ENCODE measurements at places on chromosomes 5 and 9. TPM values are rescaled to one million over a fixed set of nuclear protein-coding genes. Genes with fewer than 3 reads are reported as not detected.
A peak's percentile ranks its signal among the peaks of the same experiment; 100 is the strongest.

Gene TOR1B
- polyA plus RNA-seq: 20.7 TPM

DNA sequence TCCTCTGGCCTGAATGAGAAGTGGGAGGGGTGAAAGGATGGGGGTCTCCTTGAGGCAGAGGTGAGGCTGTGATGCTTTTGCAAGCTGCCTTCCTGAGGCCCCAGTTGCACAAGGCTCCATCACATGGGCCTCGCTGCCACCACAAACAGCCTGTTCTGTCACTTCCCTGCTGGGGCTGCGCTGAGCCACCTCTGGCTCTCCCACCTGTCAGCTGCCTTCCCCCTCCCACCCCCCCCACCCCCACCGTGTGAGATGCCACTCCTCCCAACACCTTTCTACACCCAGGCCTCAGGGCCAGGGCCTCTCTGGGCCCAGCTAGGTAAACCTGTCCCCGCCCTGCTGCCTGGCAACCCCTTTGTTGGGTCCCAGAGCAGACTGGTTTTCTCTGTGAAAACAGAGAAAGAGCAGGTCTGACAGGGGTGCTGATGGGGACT lies 4.5 kb upstream of the PDLIM4 start:
- H3K4me3 ChIP-seq: no peak overlapping the region
- H3K36me3 ChIP-seq: no peaks in the 10 kb centered on the region
- no peak for DNase-seq
- H3K27me3 ChIP-seq: no peaks in the 10 kb centered on the region
- H3K4me1 ChIP-seq: peaks cover 8% of the 10 kb centered on the region

DNA sequence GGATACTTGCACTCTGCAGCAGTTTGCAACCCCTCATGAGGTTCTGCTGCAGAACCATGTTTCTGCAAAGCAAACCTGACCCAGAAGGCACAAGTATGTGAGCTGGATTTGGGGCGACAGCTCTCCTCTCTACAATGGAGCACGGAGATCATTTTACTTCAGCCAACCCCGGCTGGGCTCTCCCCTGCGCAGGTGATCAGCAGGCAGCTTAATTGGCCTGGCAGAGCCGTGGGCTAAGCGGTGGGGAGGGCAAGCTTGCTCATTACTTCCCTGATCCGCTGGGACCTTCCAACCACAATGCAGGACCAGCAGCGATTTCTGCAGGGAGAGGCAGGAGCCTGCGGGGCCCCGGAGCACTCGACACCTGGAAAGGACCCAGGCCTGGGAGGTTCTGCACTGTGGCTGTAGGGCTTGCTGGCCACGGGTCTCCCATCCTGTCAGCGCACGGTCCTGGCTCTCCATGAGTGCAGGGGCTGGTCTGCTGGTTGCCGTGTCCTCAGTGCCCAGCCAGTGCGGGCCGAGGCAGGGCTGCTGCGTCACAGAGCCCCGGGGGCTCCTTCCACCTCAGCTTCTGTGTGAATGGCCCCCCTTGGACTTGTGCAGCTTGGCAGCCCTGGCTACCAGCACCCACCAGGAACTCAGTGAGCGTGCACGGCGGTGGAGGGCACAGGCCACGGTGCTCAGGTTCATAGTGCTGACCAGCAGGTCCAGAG lies 51.8 kb upstream of the RAPGEF1 start:
- H3K27ac ChIP-seq: no peak overlapping the region
- no peak overlapping the region for H3K4me3 ChIP-seq
- H3K4me1 ChIP-seq: no peaks in the 10 kb centered on the region

GRCh38 chr9:124358631-124359030 lies 56.6 kb downstream of the PSMB7 start:
- no peak overlapping the region for H3K4me3 ChIP-seq
- no peak for DNase-seq
- peaks cover 7% of the 10 kb centered on the region for H3K4me1 ChIP-seq
- no peak overlapping the region for H3K27ac ChIP-seq
- H3K36me3 ChIP-seq: no peaks in the 10 kb centered on the region
- no peaks in the 10 kb centered on the region for H3K27me3 ChIP-seq

- H3K27ac ChIP-seq: peak overlapping the region; percentile 72
- H3K27me3 ChIP-seq: no peaks in the 10 kb centered on the region
- H3K4me3 ChIP-seq: no peak overlapping the region
- DNase-seq: no peak
- H3K4me1 ChIP-seq: peaks cover 81% of the 10 kb centered on the region
Measured at GRCh38 chr9:131297903-131298302, 8.4 kb downstream of the PLPP7 start.

DNA sequence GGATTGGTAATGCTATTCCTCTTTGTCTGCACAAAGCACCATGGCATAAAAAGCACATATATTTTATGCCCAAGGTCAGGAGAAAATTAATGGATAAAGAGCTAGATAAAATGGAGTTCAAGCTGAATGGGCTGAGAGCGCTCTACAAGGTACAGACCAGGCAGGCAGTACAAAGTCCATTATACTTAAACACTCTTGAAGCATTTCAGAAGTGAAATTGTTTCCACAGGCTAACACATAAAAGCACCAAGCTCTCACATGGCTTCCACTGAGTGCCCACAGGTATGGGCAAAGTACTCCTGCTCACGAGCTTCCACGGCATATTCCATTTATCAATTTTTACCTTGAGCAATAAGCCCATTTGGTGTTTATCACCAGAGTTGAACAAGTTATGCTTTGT lies 771.2 kb upstream of the DMAC1 start:
- no peaks in the 10 kb centered on the region for H3K36me3 ChIP-seq
- H3K4me3 ChIP-seq: no peak overlapping the region
- no peaks in the 10 kb centered on the region for H3K4me1 ChIP-seq
- no peak for DNase-seq
